ENCODE measurements at places on chromosomes 4 and X.

DNA sequence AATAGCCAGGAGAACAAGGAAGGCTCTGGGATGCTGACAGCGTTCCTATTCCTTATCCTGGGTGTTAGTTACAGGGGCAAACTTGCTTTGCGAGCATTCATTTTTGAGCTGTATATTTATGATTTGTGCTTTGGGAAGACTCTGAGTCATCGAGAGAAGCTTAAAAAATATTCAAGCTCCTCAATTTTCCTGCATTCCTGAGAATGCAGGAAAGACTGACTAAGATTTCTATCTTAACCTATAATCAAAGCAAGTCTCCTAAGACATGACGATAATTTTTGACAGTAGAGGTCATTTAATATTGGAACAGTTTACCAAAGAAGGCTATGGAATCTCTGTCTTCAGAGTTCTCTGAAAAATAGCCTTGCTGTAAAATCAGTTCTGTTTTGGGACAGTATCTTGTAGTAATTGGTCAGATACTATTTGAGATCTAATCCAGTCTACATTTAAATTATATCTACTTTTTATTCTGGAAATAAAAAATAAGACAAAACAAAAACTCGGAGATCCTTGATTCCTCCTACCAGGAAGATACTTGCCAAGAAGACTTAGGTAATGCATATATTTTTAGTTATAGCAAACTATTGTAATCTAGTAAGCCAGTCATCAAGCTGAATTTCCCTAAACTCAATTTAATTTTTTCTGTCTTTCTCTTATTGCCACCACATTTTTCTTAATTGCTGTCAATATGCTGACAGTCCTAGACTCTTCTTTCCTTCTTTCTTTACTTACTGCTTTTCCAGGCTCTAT lies 31.7 kb downstream of the BBS12 start:
- H3K4me1 ChIP-seq: peaks cover 29% of the 10 kb centered on the region
- no peak overlapping the region for H3K27ac ChIP-seq
- no peaks in the 10 kb centered on the region for H3K36me3 ChIP-seq
- H3K27me3 ChIP-seq: peaks cover 1% of the 10 kb centered on the region

DNA sequence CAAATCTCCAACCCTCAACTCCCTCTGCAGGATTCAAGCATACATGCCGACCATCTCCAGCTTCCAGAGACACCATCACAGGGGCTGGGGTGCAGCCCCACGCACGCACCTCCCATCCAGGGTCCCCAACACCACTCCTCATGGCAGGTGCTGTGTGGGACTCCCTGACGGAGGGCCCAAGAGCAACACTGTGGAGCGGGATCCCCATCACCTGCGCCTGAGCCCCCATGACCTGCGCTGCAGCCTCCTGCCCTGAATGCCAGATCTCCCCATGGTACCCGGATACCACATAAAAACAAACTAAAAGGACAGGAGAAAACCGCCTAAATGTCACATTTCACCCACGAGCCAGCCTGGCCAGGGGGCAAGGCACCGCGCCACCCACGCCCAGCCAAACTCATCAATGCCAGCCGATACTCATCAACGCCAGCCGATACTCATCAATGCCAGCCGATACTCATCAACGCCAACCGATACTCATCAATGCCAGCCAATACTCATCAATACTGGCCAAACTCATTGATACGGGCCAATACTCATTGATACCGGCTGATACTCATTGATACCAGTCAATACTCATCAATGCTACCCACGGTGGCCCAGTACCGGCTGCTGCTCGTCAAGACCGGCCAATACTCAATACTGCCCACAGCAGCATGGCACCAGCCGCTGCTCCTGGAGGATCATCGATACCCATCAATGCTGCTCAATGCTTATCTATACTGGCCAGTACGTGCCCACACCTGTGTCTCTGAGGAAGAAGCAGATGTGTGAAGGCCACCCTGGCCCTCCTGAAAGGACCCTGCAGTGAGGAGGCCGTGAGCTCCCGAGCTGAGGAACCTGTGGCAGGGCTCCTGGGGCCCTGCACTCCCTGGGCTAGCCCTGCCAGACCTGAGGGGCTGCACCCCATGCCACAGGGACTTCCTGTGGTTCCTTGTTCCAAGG lies 6.2 kb downstream of the CTBP1 start:
- H3K27ac ChIP-seq: peak overlapping the region; percentile 36
- peaks cover 43% of the 10 kb centered on the region for H3K4me1 ChIP-seq
- peaks cover 10% of the 10 kb centered on the region for H3K36me3 ChIP-seq
- no peak for DNase-seq

DNA sequence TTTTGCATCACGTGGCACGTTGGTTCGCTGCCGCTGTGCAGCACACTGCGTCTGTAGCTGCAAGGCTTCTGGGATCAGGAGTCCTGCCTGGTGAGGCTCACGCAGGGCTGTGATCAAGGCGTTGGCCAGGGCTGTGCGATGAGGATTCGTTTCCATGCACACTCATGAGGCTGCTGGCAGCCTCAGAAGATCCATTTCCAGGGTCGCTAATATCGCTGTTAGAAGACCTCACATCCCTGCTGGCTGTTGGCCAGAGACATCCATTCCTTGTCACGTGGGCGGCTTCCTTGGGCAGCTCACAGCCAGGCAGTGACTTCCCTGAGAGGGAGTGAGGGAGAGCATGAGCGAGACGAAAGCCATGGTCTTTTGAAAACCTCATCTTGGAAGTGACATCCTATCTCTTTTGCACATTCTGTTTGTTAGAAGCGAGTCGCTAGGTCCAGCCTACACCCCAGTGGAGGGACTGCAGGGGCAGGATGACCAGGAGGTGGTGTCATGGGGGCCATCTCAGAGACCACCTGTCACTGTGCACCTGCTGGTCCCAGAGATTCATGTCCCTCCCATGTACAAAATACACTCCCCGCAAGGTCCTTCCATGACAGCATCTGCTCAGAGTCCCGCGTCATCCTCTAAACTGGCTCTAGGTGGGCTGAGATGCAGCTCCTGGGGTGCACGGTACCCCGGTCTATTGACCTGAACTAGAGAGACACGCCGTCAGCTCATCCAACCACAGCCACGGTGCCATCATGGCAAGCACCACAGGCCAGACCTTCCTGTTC lies 12.2 kb downstream of the RGS12 start:
- H3K4me1 ChIP-seq: peaks cover 54% of the 10 kb centered on the region
- peak overlapping the region; percentile 72 for H3K27ac ChIP-seq
- DNase-seq: no peak
- no peaks in the 10 kb centered on the region for H3K36me3 ChIP-seq

GRCh38 chrX:123797543-123798447 lies 62.1 kb upstream of the XIAP start:
- no peak overlapping the region for H3K27ac ChIP-seq
- H3K27me3 ChIP-seq: no peaks in the 10 kb centered on the region
- H3K4me1 ChIP-seq: no peaks in the 10 kb centered on the region
- no peaks in the 10 kb centered on the region for H3K36me3 ChIP-seq
- no peak overlapping the region for H3K4me3 ChIP-seq

DNA sequence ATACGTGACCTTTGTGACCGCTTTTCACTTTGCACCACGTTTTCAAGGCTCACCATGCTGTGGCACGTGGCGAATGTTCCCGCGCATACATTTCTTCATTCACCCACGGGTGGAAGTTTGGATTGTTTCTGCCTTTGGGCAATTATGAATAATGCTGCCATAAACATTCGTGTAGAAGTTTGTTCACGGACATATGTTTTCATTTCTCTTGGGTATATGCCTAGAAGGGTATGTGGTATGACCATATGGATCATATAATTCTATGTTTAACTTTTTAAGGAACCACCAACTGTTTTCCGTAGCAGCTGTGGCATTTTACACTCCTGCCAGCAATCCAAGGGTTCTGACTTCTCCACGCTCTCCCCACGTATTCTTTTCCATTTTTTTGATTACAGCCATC lies 60.9 kb upstream of the MXD4 start:
- no peak for DNase-seq
- no peak overlapping the region for H3K27ac ChIP-seq
- no peaks in the 10 kb centered on the region for H3K27me3 ChIP-seq
- peaks cover 3% of the 10 kb centered on the region for H3K4me1 ChIP-seq
- H3K4me3 ChIP-seq: no peak overlapping the region
- peaks cover 3% of the 10 kb centered on the region for H3K36me3 ChIP-seq

GRCh38 chr4:4758681-4759080 lies 100.8 kb upstream of the MSX1 start:
- no peak overlapping the region for H3K4me3 ChIP-seq
- no peak overlapping the region for H3K27ac ChIP-seq
- peaks cover 1% of the 10 kb centered on the region for H3K27me3 ChIP-seq
- no peaks in the 10 kb centered on the region for H3K36me3 ChIP-seq
- no peak for DNase-seq

DNA sequence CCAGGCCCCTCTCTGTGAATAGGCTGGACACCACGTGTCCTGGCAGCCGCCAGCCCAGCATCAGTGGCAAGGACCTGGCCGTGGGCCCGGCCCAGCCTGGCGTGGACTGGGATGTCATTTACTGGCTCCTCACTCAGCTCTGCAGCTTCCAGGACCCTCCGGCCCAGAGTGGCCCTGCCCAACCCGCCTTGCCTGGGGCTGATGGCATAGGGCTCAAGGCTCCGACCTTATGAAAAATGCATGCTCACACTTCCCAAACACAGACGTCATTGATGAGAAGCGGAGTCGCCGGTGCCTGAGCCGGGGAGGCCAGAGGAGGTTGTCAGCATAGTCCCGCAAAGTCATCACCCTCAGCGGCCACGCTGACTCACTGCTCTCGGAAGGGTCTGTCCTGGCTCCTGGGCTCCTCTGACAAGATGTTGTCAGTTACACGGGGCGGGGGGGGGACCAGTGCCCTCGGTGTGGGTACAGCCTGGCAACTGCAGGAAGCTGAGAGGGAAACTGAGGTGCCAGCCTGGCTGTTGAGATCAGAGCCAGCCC lies 14.3 kb downstream of the CFAP99 start:
- DNase-seq: no peak
- H3K4me3 ChIP-seq: no peak overlapping the region
- no peak overlapping the region for H3K27ac ChIP-seq
- H3K36me3 ChIP-seq: no peaks in the 10 kb centered on the region
- no peaks in the 10 kb centered on the region for H3K27me3 ChIP-seq
- no peaks in the 10 kb centered on the region for H3K4me1 ChIP-seq

GRCh38 chrX:40644821-40645358 lies 2.5 kb downstream of the CXorf38 start:
- peak; percentile 62 for DNase-seq
- peaks cover 23% of the 10 kb centered on the region for H3K36me3 ChIP-seq
- H3K27me3 ChIP-seq: no peaks in the 10 kb centered on the region
- peak overlapping the region; percentile 90 for H3K27ac ChIP-seq

GRCh38 chrX:132622130-132622529 lies 133.3 kb upstream of the MBNL3 start:
- H3K4me3 ChIP-seq: no peak overlapping the region
- no peaks in the 10 kb centered on the region for H3K27me3 ChIP-seq
- peak overlapping the region; percentile 71 for H3K27ac ChIP-seq
- H3K4me1 ChIP-seq: peaks cover 7% of the 10 kb centered on the region
- H3K36me3 ChIP-seq: no peaks in the 10 kb centered on the region
- peak; percentile 83 for DNase-seq

GRCh38 chr4:41207291-41207831 lies 7.0 kb downstream of the APBB2 start:
- peaks cover 4% of the 10 kb centered on the region for H3K4me1 ChIP-seq
- H3K27me3 ChIP-seq: peaks cover 13% of the 10 kb centered on the region
- H3K4me3 ChIP-seq: no peak overlapping the region
- no peak overlapping the region for H3K27ac ChIP-seq

DNA sequence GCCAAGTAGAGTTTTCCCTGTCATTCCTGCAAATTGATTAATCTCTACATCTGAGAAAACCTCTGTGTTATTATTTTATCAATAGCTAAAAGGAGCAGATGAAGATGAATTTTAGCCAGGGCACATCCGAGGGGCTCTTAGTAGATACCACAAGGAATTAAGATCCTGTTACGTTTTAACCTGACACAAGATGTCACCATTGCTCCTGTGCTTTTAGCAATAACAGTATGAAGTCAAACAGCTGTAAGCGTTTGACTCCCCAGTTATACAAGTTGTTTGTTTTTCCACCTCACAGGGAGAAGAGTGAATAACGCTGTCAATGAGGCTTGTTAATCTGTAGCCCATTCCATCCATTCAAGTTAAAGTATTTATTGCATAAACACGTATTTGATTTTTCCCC lies 76.0 kb upstream of the AP1S2 start:
- no peaks in the 10 kb centered on the region for H3K36me3 ChIP-seq
- DNase-seq: no peak
- no peak overlapping the region for H3K4me3 ChIP-seq

- peaks cover 2% of the 10 kb centered on the region for H3K27me3 ChIP-seq
- no peak overlapping the region for H3K27ac ChIP-seq
- peaks cover 2% of the 10 kb centered on the region for H3K4me1 ChIP-seq
- peak overlapping the region; percentile 50 for H3K4me3 ChIP-seq
- peak; percentile 25 for DNase-seq
- H3K36me3 ChIP-seq: no peaks in the 10 kb centered on the region
Measured at GRCh38 chrX:154918060-154918483, 31.9 kb downstream of the F8A1 start.

DNA sequence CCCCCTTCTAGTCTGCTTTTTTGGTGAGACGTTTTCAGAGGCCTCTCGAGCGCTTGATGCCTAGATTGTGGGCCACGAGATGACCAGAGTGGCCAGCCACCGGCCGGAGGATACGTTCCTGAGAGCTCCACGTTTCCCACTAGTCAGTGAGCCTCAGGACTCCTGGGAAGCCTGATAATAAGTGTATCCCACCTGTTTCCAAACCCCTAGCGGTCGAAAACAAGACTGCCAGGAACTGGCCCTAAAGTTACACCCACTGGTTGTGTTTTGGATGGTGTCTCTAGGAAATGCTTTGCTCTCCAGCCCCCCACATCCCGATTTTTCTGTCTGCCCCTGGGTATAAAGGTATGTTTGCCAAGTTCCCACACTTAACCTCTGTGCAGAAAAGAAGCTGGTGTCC lies 4.6 kb upstream of the RS1 start:
- no peak overlapping the region for H3K4me3 ChIP-seq
- DNase-seq: no peak
- peaks cover 3% of the 10 kb centered on the region for H3K4me1 ChIP-seq

- no peak overlapping the region for H3K27ac ChIP-seq
- no peaks in the 10 kb centered on the region for H3K4me1 ChIP-seq
- peaks cover 19% of the 10 kb centered on the region for H3K27me3 ChIP-seq
- H3K4me3 ChIP-seq: no peak overlapping the region
- no peaks in the 10 kb centered on the region for H3K36me3 ChIP-seq
- no peak for DNase-seq
Measured at GRCh38 chr4:76637712-76638361, 202.8 kb downstream of the SHROOM3 start.

- no peak for DNase-seq
- peaks cover 26% of the 10 kb centered on the region for H3K27me3 ChIP-seq
Measured at GRCh38 chr4:25656031-25656430, 380 bp downstream of the SLC34A2 start.

- no peaks in the 10 kb centered on the region for H3K36me3 ChIP-seq
- DNase-seq: no peak
- no peak within 1 kb of the TSS for H3K27ac ChIP-seq
Measured at GRCh38 chr4:69995526-69996016, at the start of gene STATH. Gene STATH, plus strand, starts transcription at chr4:69995966. Its CDS starts 2,472 bp downstream, at chr4:69998438.

GRCh38 chr4:102244878-102245535 lies 100.3 kb downstream of the SLC39A8 start:
- no peak overlapping the region for H3K4me3 ChIP-seq
- DNase-seq: no peak
- H3K36me3 ChIP-seq: no peaks in the 10 kb centered on the region

- no peaks in the 10 kb centered on the region for H3K36me3 ChIP-seq
- H3K4me1 ChIP-seq: peaks cover 3% of the 10 kb centered on the region
- no peak overlapping the region for H3K27ac ChIP-seq
- H3K4me3 ChIP-seq: no peak overlapping the region
- DNase-seq: no peak
- peaks cover 16% of the 10 kb centered on the region for H3K27me3 ChIP-seq
Measured at GRCh38 chr4:1082215-1083182, 30.9 kb downstream of the RNF212 start.

Measured in activated CD8-positive, alpha-beta T cell treated with anti-CD3 and anti-CD28 coated beads for 36 hours (primary cell).